ENCODE measurements at places on chromosomes 2 and 18.

DNA sequence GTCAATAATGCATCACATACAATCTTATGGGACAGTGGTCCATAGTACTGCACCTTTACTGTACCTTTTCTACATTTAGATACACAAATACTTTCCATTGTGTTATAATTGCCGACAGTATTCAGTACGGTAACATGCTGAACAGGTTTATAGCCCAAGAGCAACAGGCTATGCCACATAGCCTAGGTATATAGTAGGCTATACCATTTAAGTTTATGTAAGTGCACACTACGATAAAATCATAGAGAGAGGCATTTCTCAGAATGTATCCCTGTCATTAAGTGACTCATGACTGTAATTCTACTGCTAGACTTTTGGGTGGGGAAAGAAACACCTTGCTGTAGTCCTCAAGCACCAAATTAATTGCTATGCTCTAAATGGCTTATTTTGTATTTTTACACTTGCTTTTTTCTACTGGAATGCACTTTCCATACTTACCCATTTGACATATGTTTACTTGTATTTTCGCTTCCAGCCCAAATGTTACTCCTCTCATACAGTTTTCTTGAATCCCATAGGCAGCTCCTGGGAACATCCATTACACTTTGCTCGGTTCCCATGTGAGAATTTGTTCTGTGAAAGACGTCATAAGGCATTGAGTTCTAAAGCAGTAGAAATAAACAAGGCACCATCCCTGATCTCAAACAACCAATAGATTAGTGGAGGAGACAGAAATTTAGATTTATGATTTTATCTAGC lies 714.0 kb upstream of the ID2 start:
- no peak for DNase-seq

DNA sequence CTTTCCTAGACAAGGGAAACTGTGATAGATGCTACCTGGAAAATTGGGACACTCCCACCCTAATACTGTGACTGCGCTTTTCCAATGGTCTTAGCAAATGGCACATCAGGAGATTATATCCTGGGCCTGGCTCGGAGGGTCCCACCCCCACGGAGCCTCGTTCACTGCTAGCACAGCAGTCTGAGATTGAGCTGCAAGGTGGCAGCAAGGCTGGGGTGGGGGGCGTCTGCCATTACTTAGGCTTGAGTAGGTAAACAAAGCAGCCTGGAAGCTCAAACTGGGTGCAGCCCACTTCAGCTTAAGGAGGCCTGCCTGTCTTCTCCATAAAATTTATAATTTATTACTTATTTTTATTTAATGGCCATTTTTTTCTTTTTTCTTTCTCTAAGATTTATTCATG lies 802.1 kb upstream of the SLC39A10 start:
- no peak for DNase-seq

DNA sequence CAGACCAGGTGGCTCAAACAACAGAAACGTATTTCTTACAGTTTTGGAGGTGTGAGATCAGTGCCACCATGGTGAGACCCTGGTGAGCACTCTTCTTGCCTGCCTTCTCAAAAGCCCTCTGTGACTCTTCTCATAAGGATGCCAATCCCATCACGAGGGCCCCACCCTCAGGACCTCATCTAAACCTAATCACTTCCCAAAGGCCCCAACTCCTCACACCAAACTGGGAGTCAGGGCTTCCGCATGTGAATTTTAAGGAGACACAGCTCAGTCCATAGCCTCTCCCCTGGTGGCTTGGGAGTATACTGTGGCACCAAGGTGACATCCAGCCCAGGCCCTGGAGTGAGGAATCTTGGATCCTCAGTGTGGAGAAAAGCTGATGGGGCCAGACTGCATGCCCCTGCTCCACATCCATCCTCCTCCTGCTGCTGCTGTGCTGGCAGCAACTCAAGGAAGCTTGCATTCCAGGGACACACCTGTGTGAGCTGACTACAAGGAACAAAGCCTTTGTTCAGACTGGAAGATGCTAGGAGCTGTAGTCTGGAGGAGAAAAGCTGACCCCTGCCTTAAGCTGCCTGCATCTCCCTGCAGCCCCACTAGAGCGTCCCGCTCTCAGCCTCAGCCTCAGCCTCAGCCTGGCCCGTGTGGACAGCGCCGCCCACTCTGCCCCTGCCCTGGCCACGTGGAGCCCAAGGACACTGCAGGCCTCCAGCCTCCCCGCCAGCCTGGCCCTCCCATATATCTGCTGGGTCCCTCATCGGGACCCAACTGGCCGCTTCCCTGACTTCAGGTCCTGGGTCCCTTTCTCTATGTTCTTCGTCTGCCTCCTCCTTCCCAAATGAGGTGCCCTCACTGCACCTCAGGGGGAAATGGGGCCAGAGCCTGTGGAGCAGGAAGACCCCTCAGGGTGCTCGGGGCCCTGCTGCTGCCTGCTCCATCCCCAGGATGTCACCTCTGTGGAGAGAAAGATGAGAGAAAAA lies 87.8 kb upstream of the RAB6C start:
- no peak for DNase-seq

GRCh38 chr18:44309185-44309584 lies 371.5 kb upstream of the SETBP1 start:
- no peak for DNase-seq

All from NCI-H1436 treated with DMSO at 0.1 percent for 48 hours (cell line).